GM12865 (cell line): ENCODE measurements at places on chromosomes 11 and 22.

DNA sequence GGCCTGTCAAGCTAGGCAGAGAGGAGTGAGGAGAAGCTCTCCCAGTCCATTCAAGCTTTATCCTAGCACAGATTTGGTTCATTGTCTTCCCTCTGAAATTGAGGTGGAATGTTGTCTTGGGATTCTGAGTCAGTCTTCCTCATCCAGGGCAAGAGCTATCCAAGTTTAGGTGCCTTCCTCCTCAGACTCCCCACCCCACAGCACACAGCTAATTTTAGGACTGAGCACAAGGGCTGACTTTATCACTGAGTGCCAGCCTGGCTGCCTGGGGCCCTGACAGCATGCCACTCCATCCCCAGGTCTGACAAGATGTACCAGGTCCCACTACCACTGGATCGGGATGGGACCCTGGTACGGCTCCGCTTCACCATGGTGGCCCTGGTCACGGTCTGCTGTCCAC, 2.6 kb downstream of the PGAP2 start:
- no peak for DNase-seq

- peak; percentile 34 for DNase-seq
These were observed 789 bp upstream of the NCF4 start for GRCh38 chr22:36860017-36860416.

DNA sequence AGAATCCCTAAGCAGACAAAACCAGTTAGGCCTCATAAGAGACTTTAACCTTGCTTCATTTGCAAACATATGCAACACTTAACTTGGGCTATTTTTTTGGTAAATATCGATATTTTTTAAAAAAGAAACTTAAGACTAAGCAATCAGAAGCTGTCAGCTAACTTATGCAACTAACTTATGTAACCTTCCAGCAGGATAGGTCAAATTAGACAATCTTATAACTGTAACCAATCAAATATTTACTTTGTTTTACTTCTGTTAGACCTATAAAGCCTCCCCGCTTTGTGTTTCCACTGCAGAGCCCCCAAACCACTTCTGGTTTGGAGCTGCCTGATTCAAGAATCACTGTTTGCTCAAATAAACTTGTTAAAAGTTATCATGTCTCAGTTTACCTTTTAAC, 8.0 kb downstream of the MSANTD4 start:
- no peak for DNase-seq

DNA sequence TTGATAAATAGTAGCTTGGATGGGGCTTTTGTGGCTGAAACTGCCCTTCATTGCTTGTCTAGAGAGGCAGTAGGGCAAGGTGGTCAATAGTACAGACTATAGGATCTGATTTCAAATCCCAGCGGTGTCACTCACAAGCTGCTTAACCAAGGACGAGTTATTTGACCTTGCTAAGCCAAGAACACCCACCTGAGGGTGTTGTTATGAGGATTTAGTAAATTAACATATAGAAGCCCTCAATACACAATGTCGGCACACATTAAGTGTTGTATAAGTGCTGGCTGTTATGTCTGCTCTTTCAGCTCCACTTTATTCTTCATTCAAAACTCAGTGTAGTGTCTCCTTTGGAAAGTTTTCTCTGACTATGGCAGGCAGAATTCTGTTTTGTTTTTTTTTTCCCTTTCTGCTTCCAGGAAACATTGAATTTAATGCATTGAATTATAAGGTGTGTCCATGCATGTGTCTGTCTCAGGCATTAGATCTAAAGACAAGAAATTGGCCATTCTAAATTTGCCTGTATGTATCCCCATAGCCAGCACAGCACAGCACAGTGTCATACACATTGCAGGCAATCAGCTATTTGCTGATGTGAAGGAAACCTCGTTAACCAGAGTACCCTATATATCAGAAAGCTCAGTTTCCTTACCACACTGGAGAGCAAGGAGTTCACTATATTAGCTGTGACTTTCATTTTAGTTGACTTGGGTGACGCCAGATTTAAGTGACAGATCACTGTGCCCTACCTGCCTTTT, 212.1 kb downstream of the NELL1 start:
- no peak for DNase-seq

DNA sequence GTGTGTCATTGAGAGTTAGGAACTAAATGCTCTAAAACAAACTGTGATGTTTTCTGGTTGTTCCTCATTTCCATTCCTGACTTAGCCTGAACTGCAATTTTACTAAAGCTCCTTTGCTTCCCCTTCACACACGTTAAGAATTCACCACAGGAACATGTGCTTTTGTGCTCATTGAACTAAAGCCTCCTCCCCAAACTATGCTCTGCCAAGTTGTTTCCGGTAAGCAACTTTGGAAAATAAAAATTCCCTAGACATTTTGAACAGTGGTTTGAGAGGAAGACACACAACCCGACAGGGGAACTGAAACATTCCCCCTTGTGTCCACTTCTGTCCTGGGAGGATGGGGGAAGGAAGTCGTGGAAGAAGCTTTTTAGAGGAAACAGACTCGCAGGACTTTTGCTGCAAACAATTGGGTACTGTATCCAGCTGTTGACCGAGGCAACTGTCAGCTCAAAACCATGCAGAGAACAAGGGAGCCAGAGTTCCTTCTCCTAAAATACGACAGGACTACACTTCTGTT, 66.9 kb downstream of the GAB2 start:
- DNase-seq, result no peak

DNA sequence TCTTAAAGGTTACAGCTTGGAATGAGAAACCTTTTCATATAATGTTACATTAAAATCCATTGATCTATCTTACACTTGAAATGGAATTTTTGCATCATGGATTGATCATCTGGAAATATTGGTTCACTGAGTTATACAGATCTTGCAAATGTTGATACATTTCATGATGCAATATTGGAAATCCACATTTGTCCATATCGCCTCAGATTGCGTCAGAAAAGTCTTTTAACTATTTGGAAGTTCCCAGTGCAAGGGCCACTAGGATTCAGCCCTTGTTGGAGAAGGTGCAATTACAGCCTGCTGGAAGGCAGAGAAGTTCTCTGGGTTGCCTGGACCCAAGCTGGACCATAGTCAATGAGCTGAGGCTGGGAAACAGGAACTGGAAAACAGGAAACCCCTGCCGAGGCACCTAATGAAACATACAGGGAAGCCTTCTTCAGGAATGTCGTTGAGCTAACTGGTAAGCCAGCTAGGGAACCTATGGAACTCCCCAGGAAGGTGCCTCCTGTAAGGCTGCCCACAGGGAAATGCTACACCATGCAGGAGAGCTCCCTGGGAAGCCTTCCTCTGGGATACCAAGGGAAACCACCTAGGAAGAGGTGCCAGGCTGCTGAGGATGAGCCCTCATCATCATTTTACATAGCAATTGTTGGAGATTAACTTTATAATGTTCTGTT, 600.4 kb upstream of the CADM1 start:
- no peak for DNase-seq
